ENCODE measurements at places on chromosomes 12 and 14.

DNA sequence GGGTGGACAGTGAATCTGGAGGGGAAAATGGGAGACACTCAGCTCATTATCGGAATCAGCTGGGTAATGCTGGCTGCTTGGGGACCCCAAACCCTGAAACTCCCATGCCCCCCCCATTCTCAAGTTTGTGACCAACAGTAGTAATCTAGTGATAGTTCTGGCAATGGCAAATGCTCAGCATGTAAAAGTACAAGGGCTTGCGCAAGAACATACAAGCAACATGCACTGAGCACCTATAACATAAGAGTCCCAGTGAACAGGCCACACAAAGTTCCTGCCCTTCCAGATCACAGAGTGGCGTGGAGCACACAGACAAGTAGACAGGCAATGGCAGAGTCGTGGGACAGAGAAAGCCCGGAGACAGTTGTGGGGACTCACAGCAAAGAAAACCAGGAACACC, 407.9 kb downstream of the MED13L start:
- DNase-seq, result no peak

DNA sequence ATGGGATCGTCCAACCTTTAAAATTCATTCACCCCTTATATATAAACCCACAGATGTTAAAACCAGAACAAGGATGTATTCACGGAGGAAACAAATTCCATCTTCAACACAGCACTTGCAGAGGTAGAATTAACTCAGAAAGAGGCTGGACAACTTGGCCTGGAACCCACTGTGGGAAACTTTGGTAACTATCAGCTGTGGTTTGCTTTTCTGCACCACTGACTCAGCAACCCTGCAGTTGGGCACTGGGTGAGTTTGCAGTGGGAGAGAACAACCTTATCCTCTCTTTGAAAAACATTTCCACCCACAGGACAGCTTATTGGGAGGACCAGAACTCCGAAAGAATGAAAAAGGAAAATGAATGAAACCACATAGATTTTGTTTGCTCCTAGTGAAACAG, 66.3 kb downstream of the ZNF664 start:
- no peak for DNase-seq

GRCh38 chr12:80938397-80938796, 663 bp upstream of the LIN7A start:
- no peak for DNase-seq

- DNase-seq, result no peak
These were observed 82.9 kb upstream of the GPHB5 start for GRCh38 chr14:63401646-63402045.

GRCh38 chr12:22254478-22254877, 80.0 kb downstream of the ST8SIA1 start:
- no peak for DNase-seq

- DNase-seq, result no peak
These were observed 10.2 kb downstream of the TRPV4 start for GRCh38 chr12:109822951-109823411.

DNA sequence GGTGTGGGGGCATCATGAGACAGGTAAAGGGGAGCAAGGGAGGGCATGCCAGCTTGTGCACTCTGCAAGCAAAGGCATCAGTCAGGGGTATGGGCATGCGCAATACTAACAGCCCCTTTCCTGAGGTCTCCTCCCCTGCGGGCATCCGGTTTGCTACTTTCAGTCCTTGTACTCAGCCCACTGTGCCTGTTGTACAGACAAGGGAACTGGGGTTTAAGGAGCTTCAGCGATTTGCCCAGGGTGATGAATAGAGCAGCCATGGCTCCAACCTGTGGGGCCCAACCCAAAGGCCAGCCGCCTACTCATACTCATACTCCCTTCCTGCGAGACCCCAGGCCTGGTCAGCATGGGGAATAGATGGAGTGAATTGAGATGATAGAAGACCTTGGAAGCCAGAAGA, 66.7 kb downstream of the GALNT16 start:
- DNase-seq, result no peak

DNA sequence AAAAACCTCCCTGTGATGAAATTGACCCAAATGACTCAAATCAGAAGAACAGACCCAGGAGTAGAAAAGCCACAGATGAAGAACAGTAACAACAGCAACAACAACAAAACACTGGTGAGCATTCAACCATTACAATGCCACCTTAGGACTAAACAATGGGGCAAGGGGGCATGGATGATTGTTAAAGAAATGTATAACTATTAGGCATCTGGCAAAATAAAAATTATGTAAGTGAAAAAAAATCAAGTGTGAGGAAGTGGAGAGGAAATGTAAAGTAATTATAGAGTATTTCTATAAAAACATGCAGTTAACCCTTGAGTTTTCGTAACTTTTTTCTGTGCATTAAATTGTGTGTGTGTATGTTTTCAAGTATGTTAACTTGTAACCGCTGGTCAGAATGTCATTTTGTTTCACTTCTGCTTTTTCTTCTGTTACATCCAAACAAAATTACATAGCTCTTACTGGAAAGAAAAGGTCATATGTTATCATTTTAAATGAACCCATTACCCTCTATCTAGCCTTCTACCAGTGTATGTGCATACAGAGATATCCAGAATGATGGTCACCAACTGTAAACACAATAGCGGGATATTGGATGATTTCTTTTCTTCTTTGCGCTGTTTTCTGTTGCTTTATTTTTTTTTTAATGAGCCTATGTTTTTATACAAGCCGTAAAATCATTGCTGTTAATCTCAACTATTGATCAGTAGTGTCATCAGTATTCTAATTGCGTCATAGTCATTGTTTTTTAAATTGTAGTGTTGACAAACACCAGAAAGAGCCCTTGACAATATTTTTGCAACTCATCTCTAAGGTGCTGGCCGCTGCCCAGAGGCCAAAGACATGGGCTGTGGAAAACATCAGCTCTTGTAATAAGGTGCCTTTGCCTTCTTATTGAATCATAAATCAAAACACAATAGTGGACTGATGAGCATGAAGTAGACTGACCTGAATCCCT, 170.6 kb downstream of the CRADD start:
- no peak for DNase-seq

DNA sequence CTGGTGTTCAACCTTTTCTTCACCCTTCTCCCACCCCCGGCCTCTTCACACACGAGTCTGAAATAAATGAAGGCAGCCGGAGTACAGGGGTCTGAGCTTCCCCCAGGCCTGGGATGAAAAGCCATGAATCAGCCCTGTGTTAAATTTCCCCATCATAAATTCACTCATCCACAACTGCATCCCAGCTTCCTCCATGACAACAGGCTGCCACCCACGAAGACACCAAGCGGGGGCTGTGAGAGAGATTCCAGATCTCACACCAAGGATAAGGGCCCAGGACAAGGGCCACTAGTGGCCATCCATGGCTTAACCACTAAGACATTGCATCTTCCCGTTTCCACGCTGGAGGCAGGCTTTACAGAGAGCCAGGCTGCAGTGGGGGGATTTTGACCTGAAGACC, 93.9 kb upstream of the NCOR2 start:
- no peak for DNase-seq

- DNase-seq, result no peak
These were observed 450.6 kb downstream of the ZFP36L1 start for GRCh38 chr14:68342216-68342763.

- DNase-seq, result no peak
These were observed 512 bp downstream of the ACTR10 start for GRCh38 chr14:58200480-58200841.

GRCh38 chr14:71539650-71540285, 392.5 kb upstream of the RGS6 start:
- DNase-seq, result no peak

- no peak for DNase-seq
These were observed 19.8 kb downstream of the ERH start for GRCh38 chr14:69378274-69378673.

DNA sequence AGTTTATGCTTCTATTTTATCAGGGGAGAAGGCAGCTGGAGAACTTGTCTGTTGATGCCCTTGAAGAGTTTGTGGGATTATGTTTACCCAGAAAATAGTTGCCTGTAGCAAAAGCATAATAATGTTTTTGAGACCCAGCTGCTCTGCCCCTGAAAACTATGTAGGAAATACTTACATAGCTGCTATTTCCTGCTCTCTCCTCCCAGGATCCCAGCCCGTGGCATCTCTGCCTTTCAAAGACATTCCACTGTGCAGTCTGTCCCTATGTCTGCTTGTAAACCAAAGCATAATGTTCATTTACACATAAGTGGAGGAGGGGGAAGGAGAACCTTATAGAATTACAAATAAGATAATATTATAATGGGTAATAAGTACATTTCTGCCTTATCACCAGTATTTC, 198.7 kb downstream of the SYT1 start:
- DNase-seq, result no peak

DNA sequence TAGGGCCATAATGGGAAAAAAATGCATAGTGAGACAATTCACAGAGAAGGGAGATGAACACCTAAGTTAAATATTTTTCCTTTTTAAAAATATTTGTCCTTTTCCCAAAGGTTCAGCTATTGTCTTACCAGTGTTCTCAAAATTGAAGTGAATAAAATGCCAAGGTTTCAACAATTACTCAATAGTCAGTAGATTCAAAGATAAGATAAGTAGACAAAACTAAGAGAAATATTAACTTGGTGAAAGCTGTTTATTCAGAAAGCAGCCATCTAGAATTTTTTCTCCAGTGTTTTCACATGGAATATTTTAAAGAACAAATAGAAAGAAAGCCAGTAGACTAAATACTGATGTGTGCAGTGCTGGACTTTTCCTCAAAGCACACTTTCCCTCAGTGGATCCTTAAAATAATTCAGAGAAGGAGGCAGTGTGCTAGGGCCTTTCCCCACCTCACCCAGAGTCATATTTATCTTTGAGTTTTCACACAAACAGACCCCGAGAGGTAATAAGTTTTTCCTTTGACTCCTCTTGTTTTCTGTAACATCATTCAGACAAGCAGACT, 144.5 kb upstream of the PLEKHG7 start:
- DNase-seq, result no peak

GRCh38 chr14:59601056-59601455, 24.4 kb upstream of the CCDC175 start:
- no peak for DNase-seq

DNA sequence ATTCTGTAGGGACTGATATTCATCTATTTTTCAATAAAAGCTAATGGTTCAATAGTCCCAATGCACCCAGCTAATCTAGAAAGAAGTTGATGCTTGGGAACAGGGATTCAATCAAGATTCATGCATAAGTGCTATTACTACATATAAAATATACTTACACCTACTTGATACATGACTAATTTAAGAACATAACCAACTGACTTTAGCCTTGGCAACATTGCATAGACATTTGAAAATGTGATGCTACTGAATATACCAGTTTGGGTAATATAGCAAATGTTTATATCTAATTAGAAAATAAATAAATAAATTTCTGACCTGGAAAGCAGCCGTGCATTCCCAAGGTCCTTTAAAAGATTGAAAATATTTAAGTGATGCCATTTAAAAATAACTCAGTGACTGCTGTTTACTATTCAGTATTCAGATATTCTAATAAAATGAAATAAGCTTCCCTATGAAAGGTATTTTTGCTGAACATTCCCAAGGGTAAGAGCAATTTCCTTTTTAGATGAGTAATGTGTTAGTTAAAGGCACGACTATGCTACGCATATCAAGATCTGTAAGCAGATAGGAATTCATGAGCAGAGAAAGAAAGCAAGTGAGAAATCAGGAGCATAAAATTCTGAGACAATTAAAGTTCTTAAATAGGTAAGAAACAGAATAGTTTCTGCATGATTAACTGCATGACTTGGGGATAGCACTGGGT, 160.6 kb upstream of the SYT1 start:
- no peak for DNase-seq

DNA sequence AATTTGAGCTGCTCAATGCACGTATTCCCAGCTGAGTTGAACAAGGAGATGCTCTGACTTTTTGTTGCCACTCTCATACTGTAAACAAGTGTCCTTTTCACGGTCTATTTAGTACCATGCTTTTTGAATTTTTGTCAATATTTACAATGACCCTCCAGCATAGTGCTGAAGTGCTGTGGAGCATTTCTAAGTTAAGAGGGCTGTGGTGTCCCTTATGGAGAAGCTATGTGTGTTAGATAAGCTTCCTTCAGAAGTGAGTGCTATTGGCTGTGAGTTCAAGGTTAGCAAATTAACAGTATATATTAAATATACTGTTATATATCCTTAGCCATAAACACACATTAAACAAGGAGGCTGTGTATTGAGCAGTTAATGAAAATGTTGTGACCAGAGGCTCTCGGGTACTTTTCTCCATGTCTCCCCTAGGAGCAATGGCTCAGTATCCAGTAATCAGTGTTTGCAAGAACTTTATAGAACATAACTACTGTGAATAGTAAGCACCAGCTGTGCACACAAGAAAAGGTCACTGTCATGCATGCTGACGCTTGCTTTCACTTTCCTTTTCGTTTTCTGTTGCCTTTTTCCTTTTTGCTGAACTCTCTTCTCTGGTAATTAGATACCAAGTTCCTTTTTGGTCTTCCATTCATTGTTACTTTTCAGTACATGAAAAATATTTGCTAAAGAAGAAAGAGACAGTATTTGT, 187.2 kb upstream of the NEDD1 start:
- no peak for DNase-seq

DNA sequence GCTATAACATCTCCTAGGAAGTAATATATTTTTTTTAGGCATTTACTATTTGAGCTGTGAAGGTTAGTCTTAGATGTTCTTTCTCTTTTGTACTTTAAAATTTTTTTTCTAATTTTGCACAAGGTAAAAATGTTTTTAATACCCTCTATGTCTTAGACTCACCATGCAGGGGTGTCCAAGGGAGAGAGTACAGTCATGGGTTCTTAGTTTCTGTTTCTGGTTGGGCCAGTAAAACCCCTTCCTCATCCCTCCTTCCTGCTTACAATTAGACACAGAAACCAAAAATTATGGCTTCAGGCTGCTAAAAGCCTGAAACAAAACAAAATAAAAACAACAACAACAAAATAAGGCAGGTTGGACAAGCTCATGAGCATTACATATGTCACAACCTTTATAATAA, 193.0 kb downstream of the SYT1 start:
- no peak for DNase-seq

DNA sequence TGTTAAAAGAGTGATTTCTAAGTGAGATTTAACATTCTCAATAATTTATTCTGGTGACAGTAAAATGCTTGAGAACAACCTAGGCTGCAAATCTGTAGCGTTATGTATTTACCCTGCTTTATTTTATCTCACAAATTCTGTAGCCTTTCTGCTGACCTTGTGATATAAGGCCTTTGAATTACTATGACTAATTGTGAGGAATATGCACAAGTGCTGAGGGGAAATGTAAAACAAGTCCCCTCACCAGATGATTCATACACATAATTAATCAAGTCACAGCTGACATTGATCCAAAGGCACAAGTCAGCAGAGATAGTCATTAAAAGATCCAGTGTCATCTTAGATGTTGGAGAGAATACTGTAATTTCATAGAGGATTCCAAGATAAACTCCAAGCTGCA, 992.7 kb upstream of the USP15 start:
- no peak for DNase-seq

All from activated CD8-positive, alpha-beta memory T cell treated with anti-CD3 and anti-CD28 coated beads for 4 hours (primary cell).